ENCODE measurements at places on chromosomes 2 and 18.

GRCh38 chr18:23194997-23195957 lies 60.0 kb downstream of the CABLES1 start:
- DNase-seq: no peak

DNA sequence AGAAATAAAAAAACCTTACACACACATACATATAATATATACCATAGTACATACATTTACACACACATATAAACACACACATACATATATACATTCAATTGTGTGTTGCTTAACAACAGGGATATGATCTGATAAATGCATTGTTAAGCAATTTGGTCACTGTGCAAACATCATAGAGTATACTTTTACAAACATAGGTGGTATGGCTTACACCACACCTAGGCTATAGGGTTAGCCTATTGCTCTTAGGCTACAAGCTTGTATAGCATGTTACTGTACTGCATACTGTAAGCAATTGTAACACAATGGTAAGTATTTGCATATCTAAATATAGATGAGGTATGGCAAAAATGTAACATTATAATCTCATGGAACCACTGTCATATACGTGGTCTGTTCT lies 156.8 kb upstream of the ERBB4 start:
- no peak for DNase-seq

DNA sequence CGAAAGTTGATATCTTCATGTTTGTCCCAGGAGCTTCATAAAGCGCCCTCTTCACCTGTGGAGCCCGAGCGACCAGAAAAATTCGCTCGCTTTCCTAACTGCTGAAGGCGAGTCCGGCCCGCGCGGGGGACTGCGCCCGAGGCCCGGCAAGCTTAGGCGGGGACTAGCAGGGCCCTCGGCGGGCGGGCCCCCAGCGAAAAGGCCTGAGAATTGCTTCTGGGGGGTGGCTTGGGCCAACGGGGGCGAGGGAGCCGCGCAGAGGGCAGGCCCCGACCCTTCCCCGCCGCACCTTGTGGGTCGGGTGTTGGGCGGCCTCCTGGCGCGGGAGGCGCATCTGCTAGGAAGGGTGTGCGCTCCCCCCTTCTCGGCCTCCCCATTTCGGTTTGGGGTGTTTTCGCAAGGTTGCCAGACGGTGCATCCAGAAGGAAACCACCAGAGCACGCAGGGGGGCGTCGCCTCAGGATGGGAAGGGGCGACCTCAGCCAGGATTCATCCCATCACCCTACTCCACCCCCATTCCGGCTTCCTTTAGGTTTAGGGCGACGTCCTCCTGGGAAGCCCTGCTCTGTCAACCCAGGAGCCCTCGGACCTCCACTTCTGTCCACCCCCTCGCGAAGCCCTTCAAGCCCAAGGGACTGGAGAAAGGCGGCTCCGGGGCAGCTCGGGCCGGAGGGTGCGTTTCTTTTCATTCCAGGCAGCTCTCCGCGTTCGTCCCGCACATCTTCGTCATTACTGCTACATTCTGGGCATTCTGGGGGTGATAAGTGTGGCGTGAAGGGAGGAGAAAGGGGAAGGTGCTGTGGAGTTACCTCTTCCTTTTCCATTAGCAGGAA lies 9.1 kb downstream of the SP9 start:
- no peak for DNase-seq

GRCh38 chr2:217759991-217760390 lies 242.8 kb downstream of the TNS1 start:
- DNase-seq: no peak

DNA sequence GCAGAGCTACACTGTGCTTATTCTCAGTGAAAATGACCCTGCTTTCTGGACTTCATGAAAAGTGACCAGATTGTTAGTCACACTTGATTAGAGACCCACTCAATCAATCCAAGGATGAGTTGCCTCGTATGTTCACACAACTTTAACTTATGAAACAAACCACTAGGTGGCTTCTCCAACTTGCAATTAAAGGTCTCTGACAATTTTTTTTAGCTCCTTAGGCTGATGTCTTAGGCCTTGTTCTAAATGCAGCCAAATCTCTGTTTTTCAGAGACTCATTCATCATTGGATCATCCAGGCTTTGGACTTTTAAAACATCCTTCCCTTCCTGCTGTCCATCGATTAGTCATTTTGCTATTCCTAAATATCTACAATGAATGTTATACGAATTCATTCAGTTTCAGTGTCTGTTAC lies 63.4 kb downstream of the MREG start:
- DNase-seq: no peak

- no peak for DNase-seq
Observed at GRCh38 chr2:189467160-189467559, 25.9 kb downstream of the WDR75 start.

DNA sequence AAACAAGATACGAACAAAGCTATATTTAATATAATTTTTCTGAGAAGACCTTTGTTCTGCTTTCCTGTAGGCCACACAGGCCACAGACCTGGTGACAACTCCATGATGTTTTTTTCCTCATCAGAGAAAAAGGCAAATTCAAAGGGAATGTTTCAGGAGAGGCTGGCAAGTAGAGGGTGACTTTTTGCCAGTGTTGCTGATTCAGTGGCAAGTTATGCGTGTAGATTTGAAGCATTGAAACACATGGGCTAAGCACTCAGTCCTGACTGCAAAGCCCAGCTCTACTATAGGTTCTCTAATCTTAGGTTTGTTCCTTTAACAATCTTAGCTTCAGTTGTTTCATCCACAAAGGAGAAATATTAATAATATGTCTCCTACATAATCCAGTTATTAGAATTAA lies 499.8 kb downstream of the SUCLG1 start:
- DNase-seq: no peak

- no peak for DNase-seq
Observed at GRCh38 chr2:149768320-149768799, 180.8 kb upstream of the MMADHC start.

- no peak for DNase-seq
Observed at GRCh38 chr2:149657401-149658040, 69.9 kb upstream of the MMADHC start.

DNA sequence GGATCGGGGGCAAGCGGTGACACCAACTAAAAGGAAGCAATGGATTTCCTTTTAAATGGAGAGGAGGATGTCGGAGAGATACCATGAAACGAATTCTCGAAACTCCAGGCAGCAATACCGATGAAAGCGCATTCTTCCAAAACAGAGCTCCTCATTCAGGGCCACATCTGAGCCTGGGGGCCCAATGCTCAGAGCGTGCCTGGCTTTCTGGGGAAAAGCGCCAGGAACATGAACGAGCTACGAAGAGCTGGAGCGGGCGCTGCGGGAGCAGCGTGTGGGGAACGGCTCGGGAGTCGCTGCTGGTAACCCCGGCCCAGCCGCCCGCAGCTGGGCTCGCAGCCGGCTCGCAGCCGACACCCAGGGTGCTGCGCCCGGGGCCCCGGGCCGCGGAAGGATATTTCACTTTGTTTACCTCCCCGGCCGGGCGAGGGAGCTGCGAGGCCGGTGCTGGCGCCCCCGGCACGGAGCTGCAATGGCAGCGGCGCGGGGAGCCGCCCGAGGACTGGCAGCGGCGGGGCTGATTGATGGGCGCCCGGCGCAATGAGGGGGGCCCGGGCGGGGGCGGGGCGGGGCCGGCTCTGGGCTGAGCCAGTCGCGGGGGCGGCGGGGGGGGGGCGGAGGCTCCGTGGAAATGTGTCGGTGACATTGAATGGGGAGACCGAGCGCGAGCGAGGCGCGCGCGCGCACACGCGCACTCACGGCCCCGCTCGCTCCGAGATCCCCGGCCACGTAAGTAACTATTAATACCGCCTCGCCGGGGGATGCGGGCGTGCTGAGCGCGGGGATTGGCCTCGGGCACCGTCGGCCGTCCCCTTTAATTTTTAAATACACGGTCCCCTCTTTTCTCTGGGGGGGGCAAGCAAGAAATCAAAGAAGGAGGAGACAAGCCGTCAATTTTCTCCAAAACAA lies at the start of gene TRIB2:
Gene TRIB2, plus strand, starts transcription at position 655 of the 909 bp plus-strand sequence. CDS start 1,372 bp downstream, outside the sequence.
- DNase-seq: peak; percentile 91

GRCh38 chr2:234502919-234503285 lies 6.0 kb upstream of the ARL4C start:
- no peak for DNase-seq

DNA sequence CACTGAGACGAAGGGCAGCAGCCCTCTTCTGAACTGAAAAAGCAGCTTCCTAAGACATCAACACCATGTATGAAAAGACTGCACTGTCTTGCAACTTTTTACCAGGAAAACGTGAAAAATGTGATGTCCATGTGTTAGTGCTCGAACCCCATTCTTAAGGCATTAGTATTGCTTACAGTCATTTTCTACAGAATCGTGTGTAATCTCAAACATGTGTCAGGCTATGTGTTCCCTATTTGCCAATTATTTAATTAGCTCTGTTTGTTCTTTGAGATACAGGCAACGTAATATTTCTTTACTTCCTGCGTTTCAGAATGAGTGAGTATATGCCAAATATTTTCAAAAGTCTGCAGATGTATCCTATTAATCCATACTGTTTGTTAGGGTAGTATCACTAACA lies 307.7 kb upstream of the CCDC68 start:
- no peak for DNase-seq

- no peak for DNase-seq
Observed at GRCh38 chr2:217370391-217370790, 510.5 kb upstream of the TNP1 start.

- DNase-seq: no peak
Observed at GRCh38 chr2:62857139-62857931, 151.8 kb downstream of the EHBP1 start.

- DNase-seq: no peak
Observed at GRCh38 chr2:196354186-196354585, 182.8 kb upstream of the STK17B start.

DNA sequence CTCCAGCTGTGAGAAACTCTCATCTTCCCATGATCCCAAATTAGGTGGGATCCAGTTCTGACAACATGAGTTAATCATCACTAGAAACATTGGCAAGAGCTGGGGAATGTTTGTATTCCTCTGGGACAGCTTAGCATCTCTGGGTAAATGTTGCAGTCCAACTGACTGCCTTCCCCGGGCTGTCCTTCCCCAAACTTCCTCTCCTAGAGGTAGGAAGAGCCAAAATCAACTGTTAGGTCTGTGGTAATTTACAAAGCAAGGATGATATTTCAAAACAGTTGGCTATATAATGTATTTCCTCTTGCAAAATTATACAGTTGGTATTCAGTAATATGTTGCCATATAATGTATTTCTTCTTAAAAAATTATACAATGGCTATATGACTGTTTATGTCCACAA lies 148.5 kb downstream of the MGAT5 start:
- DNase-seq: no peak

DNA sequence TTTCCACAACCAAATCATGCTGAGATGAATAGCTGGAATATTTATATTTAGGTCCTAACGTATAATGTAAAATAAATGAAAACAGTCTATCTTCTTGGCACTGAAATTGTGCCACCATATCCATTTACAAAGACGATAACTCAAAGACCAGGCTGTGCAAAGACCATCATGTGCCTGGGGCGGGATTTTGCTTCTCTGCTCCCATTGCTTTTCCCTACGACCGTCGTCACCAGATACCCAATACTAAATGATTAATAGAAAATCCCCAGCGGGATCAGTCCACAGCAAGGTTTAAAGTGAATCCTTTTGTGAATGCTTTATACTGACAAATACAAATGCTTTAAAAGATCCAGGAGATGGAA lies 194.3 kb upstream of the ARL4C start:
- DNase-seq: no peak

DNA sequence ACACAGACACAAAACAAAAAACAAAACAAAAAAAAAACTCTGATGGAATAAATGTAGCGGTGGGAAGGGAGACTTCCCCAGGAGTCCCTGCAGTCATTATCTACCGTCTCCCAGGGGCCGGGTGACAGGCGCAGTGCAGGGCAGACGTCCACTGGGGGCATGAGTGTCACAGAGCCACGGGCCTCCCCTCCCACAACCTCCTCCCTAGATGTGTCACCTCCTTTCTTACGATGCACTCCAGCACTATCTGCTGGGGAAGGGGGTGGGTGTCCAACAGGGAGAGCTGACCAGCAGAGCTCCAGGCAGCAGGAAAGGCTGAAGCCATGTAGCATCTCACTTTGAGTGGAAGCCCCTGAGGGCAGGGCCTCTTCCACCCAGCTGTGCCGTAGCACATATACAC lies 84.5 kb downstream of the LONRF2 start:
- DNase-seq: no peak

DNA sequence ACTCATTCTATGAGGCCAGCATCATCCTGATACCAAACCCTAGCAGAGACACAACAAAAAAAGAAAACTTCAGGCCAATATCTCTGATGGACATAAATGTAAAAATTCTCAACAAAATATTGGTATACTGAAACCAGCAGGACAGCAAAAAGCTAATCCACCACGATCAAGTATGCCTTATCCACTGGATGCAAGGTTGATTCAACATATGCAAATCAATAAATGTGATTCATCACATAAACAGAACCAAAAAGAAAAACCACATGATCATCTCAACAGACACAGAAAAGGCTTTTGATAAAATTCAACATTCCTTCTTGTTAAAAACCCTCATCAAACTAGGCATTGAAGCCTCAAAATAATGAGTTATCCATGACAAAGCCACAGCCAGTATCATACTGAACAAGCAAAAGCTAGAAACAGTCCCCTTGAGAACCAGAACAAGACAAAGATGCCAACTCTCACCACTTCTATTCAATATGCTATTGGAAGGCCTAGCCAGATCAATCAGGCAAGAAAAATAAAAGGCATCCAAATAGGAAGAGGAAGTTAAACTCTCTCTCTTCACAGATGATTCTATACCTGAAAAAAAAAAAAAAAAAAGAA lies 45.3 kb downstream of the RTTN start:
- no peak for DNase-seq

GRCh38 chr2:78602862-78603261 lies 422.6 kb upstream of the REG3G start:
- DNase-seq: no peak

DNA sequence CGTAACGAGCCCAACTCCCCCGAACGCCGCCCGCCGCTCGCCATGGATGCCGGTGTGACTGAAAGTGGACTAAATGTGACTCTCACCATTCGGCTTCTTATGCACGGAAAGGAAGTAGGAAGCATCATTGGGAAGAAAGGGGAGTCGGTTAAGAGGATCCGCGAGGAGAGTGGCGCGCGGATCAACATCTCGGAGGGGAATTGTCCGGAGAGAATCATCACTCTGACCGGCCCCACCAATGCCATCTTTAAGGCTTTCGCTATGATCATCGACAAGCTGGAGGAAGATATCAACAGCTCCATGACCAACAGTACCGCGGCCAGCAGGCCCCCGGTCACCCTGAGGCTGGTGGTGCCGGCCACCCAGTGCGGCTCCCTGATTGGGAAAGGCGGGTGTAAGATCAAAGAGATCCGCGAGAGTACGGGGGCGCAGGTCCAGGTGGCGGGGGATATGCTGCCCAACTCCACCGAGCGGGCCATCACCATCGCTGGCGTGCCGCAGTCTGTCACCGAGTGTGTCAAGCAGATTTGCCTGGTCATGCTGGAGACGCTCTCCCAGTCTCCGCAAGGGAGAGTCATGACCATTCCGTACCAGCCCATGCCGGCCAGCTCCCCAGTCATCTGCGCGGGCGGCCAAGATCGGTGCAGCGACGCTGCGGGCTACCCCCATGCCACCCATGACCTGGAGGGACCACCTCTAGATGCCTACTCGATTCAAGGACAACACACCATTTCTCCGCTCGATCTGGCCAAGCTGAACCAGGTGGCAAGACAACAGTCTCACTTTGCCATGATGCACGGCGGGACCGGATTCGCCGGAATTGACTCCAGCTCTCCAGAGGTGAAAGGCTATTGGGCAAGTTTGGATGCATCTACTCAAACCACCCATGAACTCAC lies 673 bp downstream of the PCBP1 start:
- peak; percentile 61 for DNase-seq

All from mucosa of descending colon (tissue), 3 donors.